Activated T-helper 2 cell treated with anti-CD3 and anti-CD28 coated beads, Interferon-gamma antibody, Interleukin-2, Interleukin-4, amounts not matched to agents 10 μg/mL and 5 μg/mL and 100 μg/mL, durations not matched to agents 14 hours and 24 hours and 36 hours (primary cell): ENCODE measurements at places on chromosomes 6 and 20.
A peak's percentile ranks its signal among the peaks of the same experiment; 100 is the strongest.

DNA sequence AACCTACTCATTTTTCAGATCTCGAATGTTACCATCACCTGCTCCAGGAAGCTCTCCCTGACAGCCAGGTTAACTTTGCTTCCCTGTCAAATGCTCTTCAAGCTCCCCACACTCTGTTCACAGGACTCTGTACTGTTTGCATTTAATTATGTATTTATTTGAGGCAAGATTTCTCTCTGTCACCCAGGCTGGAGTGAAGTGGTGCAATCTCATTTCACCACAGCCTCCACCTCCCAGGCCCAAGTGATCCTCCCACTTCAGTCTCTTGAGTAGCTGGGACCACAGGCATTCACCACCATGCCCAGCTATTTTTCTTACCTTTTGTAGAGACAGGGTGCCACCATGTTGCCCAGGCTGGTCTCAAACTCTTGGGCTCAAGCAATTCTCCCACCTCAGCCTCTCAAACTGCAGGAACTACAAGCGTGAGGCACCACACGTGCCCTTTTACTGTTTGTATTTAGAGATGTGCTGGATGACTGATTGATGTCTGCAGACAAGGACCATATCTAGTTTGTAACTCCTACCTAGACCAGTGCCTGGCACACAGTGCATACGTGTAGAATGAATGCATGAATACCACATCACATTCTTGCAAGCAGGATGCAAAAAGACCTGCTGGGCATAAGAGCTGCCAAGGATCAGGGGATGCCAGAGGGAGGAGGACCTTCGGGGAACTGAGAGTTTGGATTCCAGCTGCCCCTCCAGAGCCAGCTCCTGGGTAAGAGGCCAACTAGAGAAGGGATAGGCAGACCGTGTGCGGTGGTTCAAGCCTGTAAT is 15.6 kb upstream of the CBFA2T2 start:
- no peak overlapping the region for H3K4me3 ChIP-seq
- H3K27ac ChIP-seq: no peak overlapping the region
- no peaks in the 10 kb centered on the region for H3K36me3 ChIP-seq
- no peaks in the 10 kb centered on the region for H3K4me1 ChIP-seq
- no peak for DNase-seq
- H3K27me3 ChIP-seq: peaks cover 2% of the 10 kb centered on the region

- peaks cover 1% of the 10 kb centered on the region for H3K27me3 ChIP-seq
- DNase-seq: no peak
- H3K36me3 ChIP-seq: no peaks in the 10 kb centered on the region
- H3K4me1 ChIP-seq: no peaks in the 10 kb centered on the region
Observed at GRCh38 chr20:62965363-62965771, 12.9 kb downstream of the SLC17A9 start.

DNA sequence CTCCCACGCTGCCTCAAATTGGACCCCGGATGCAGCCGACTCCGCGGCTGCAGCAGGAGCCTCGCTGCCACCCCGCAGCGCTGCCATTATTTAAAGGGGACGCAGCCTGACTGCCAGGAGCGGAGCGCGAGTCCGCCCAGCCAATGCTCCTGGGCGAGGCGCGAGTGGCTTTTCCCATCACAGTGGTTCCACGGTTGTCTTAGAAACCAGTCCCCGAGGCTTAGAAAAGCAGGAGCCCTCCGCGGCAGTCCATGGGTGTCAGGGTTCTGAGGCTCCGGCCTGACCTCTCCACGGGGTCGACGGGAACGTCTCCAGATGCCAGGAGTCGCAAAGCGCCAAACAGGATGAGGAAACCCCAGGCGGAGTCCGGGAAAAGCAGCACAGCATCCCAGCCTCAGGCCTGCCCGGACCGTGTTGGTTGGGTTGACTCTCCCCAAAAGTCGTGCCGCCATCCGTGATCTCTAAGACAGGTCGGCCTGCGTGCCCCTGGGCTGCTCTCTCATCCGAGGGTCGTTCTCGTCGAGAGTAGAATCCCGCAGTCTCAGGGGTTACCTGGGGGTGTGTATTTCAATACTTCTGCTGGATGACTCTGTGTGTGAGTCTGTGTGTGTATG is 975.8 kb upstream of the DEFB115 start:
- peaks cover 11% of the 10 kb centered on the region for H3K36me3 ChIP-seq
- no peaks in the 10 kb centered on the region for H3K27me3 ChIP-seq
- H3K4me1 ChIP-seq: peaks cover 20% of the 10 kb centered on the region
- no peak for DNase-seq
- no peak overlapping the region for H3K4me3 ChIP-seq
- no peak overlapping the region for H3K27ac ChIP-seq

DNA sequence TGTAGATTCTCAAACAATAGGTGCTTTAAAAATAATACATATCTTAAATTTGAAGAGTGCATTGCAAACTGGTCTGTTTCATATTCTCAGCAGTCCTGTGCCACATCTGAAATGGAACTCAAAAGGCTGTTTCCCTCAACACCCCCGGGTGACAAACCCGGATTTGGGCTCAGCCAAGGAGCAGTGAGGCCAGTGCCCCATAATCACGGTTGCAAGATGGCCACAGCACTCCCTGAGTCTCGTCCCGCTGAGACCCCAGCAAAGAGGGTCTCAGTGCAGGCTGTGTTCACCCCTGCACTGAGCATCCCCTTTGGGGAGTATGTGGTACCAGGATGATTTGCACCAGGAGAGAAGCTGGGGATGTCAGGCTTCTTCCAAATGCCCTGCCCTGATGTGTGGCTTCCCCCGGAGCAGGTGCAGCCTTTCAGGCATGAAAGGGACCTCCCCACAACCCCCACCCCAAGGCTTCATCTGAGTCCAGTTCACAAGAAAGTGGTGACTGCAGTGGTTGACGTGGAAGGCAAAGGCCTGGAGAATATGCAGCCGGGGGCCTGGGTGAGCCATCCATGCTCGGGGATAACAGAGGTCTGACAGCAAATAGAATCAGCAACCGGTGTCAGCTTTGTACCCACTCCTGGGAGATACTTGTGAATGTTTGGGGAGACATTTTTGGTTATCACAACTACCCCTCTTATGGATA is 202.9 kb downstream of the SYNDIG1 start:
- no peaks in the 10 kb centered on the region for H3K27me3 ChIP-seq
- no peak overlapping the region for H3K27ac ChIP-seq
- H3K4me1 ChIP-seq: no peaks in the 10 kb centered on the region
- H3K36me3 ChIP-seq: no peaks in the 10 kb centered on the region
- DNase-seq: no peak

GRCh38 chr6:36731622-36732310 is 34.1 kb downstream of the RAB44 start:
- H3K36me3 ChIP-seq: no peaks in the 10 kb centered on the region
- no peak overlapping the region for H3K4me3 ChIP-seq
- DNase-seq: no peak
- H3K4me1 ChIP-seq: peaks cover 34% of the 10 kb centered on the region

GRCh38 chr20:45972500-45973183 is 639 bp upstream of the ZNF335 start:
- peak overlapping the region; percentile 85 for H3K4me3 ChIP-seq
- peaks cover 9% of the 10 kb centered on the region for H3K27me3 ChIP-seq
- H3K27ac ChIP-seq: peak overlapping the region; percentile 99

DNA sequence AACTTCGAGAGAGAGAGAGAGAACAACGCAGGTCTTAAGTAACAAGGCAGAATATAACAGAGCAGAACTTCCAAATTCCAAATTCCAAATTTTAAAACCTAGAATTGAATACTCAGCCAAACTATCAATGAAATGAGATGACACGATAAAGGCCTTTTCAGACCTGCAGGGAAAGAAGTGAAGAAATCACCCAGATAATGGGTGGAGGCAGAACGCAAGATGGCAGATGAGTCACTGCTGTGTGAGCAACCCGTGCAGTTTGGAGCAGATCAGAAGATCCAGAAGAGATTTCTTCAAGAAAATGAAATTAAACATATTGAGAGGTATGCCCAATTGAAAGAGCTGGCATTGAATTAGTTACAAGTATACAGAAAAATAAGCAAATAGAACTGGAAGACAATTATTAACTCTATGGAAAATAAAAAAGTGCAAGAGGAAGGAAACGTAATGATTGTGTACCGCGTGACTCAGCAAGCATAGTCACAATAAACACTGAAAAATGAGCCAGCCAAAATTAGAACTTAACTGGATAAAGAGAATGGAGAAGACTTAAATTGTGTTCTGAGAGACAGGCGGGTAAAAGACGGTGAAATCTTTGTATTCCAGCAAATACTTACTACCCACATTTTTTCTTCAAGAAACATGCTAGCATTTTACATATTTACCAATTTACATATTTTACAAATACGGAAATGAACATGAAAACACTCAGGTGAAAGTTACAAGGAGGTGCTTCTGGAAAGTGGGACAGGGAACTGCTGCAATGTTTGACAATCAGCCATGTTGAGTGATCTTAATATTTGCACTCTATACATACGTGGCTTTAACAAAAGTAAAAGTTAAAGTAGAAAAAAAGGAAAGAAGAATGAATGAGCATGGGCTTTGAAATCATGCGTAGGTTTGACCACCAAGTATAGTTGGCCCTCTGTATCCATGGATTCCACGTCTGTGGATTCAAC is 87.9 kb upstream of the CDYL start:
- no peak overlapping the region for H3K27ac ChIP-seq
- peaks cover 1% of the 10 kb centered on the region for H3K27me3 ChIP-seq
- no peaks in the 10 kb centered on the region for H3K4me1 ChIP-seq
- no peaks in the 10 kb centered on the region for H3K36me3 ChIP-seq

DNA sequence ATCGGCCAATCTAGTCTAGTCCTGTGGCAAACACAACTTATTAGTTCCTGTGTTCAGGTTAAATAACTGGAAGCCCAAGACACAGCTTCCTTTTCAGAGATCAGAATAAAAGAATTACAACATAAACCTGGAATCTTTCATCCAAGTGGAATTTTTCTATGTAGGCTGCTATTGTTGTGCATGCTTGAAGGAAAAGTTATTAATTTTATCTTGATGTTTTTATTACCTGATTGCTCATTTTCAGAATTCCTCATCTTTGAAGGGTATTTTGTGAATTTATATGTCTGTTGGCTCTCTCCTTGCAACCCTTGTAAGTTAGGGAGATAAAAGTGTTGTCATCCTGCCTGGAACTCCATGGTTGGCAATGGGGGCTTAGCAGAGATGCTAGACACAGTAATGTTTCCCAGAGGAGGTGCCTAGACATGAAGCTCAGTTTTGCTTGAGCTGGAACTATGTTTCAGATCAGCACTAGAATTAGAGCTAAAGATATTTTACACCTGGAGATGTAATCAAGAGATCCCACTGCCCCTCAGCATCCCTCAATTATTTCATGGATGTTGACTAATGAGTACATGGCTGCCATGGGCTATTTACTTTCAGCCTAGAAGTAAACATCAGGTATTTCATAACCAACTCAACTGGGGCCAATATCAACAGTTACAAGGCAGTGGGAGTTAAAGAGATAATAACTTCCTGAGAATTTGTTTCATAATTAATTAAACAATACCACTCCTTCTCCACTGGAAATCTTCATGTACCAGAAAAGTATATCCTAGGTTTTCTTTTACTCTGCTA is 367.0 kb upstream of the MARCKS start:
- H3K27ac ChIP-seq: no peak overlapping the region
- H3K27me3 ChIP-seq: no peaks in the 10 kb centered on the region
- no peaks in the 10 kb centered on the region for H3K4me1 ChIP-seq
- H3K36me3 ChIP-seq: no peaks in the 10 kb centered on the region

DNA sequence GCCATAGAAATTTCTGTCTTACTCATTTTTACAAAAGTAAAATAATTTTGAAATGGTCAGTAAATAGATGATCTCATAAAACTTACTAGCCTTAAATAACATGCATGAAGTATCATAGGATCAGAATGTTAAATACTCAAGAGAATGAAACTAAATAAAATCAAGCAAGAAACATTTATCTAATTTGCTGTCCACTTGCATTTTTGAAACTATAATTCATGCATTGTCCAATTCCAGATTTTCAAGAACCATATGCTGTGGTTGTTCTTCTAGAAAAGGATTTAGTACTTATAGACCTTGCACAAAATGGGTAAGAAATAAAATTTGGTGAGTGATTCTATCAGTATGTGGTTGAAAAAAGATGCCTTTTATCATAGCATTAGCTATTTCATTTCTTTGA is 107.0 kb downstream of the STXBP5 start:
- no peak for DNase-seq
- H3K4me3 ChIP-seq: no peak overlapping the region
- H3K36me3 ChIP-seq: peaks cover 15% of the 10 kb centered on the region
- peaks cover 1% of the 10 kb centered on the region for H3K4me1 ChIP-seq

DNA sequence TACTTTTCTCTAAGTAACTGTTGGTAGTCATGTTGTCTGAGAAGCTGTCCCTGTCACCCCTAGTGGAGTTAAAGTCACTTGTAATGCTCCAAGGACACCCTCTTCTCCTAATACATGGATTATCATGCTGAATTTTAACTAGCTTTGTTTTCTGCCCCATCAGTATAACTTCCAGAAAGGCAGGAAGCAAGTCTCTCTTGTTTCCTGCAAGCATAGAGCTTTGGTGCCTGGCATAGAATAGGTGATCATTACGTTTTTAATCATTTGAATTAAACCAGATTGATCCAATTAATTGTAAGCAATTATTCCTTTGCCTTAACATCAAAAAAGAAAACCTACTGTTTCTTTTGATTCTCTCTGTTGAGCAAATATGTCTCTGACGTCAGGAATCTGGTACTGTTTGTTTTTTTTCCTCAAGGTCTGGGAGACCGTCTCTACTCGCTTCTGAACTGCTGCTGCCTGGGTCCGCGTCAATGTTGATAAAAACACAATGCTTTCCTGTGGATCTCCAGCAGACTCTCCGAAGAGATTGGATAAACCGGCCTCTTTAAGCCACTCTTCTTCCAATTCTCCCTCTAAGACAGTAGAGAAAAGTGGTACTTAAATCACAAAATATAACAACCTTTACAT is 71.8 kb downstream of the ARHGAP18 start:
- no peaks in the 10 kb centered on the region for H3K27me3 ChIP-seq
- H3K4me3 ChIP-seq: no peak overlapping the region
- no peak overlapping the region for H3K27ac ChIP-seq
- no peak for DNase-seq
- peaks cover 31% of the 10 kb centered on the region for H3K36me3 ChIP-seq

- H3K27ac ChIP-seq: no peak overlapping the region
- no peak overlapping the region for H3K4me3 ChIP-seq
- no peak for DNase-seq
- no peaks in the 10 kb centered on the region for H3K36me3 ChIP-seq
- no peaks in the 10 kb centered on the region for H3K4me1 ChIP-seq
Observed at GRCh38 chr6:46347669-46348068, 143.6 kb downstream of the RCAN2 start.

GRCh38 chr6:23784301-23784919 is 341.6 kb upstream of the NRSN1 start:
- no peaks in the 10 kb centered on the region for H3K36me3 ChIP-seq
- no peak overlapping the region for H3K27ac ChIP-seq
- no peaks in the 10 kb centered on the region for H3K4me1 ChIP-seq
- no peaks in the 10 kb centered on the region for H3K27me3 ChIP-seq
- DNase-seq: no peak
- no peak overlapping the region for H3K4me3 ChIP-seq

- peak; percentile 51 for DNase-seq
- H3K4me3 ChIP-seq: no peak overlapping the region
- no peaks in the 10 kb centered on the region for H3K27me3 ChIP-seq
- H3K27ac ChIP-seq: no peak overlapping the region
- H3K4me1 ChIP-seq: peaks cover 19% of the 10 kb centered on the region
Observed at GRCh38 chr20:330233-331149, 5.1 kb downstream of the SOX12 start.
